ENCODE measurements at places on chromosomes 1 and 21.

- peak; percentile 22 for DNase-seq
These were observed 1.5 kb downstream of the SCNN1D start for GRCh38 chr1:1281533-1282321.

- no peak for DNase-seq
These were observed 10.9 kb downstream of the CNST start for GRCh38 chr1:246577082-246577719.

- DNase-seq = peak; percentile 75
These were observed 72.8 kb downstream of the PLEKHA6 start for GRCh38 chr1:204286831-204287421.

DNA sequence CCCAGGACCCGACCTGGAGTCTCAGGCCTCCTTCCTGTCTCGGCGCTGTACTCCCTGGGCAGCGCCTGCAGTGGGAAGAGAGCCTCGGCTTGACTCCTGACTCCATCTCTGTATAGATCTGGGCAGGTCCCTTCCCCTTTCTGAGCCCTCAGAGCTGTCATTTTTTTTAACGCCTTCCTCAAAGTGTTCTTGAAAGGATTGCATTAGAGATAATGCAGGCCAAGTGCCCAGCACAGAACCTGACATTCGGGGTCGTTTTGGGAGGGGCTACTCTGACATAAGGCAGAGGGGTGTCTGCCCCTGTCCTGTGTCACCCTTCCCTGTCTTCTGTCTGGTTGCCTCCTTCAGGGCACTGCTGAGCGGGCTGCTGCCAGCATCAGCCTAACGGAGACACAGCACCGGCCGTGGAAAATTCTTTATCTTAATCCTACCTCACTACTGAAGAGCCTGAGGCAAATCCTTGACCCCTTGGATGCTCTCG is 271.6 kb downstream of the TRABD2B start:
- DNase-seq = no peak

- DNase-seq = no peak
These were observed 49.7 kb downstream of the SLX9 start for GRCh38 chr21:44989537-44989886.

GRCh38 chr1:31880957-31881687 is 57.0 kb downstream of the PTP4A2 start:
- no peak for DNase-seq

- DNase-seq = peak; percentile 26
These were observed 129.8 kb downstream of the PBX1 start for GRCh38 chr1:164688791-164689190.

DNA sequence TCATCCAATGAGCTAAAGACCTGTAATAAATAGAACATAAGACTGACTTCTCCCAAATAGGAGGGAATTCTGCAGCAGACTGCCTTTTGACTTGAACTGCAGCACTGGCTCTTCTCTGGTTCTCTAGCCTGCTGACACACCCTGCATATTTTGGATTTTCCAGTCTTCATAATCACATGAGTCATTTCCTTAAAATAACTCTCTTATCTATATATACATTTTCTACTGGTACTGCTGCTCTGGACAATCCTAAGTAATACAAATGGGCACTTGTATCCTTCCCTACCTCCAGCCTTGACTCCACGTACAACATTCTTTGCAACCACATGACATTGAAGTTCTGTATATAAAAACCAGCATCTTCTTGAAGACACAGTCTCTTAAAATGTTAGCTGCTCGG is 429.4 kb upstream of the TMPRSS15 start:
- no peak for DNase-seq

- no peak for DNase-seq
These were observed 41.5 kb downstream of the CEP350 start for GRCh38 chr1:179996099-179996498.

DNA sequence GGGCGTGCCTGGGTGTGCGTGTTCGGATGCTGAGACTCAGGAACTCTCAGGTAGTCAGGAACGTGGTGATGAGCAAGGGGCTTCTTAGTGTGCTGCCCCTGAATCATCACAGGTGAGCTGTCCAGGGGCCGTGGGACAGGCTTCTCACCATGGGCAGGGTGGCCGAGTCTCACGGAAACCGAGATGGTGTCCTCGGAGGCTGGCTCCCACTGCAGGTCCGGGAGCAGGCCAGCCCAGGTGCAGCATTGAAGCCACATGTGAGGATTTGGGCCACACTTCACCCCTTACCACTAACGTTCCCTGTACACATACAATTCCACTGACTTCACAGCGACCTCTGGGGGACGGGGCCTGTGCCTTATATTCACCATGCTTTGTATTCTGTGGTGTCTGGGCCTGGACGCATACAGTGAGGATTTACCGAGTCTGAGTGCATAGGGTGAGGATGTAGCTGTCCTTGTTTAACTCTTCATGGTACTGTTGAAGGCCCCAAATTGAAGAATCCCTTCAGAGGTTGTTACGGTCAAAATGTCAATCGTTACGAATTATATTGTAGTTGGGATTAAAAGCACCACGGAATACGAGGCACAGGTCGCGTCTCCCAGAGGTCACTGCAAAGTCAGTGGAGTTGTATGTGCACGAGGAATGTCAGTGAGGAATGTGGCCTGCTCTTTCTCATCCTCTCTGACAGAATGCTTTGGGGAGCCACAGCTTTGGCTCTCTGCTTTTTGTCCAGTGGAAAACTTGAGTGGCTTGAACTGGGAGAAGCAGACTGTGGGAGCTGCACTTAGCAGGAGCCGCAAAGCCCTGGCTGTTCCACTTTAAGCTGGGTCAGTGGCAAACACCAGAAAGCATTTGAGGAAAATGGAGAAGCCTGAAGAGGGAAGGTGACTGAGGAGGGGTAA is 95.3 kb downstream of the MTR start:
- DNase-seq = no peak

- DNase-seq = no peak
These were observed 31.4 kb downstream of the GRIK3 start for GRCh38 chr1:37002898-37003297.

GRCh38 chr1:212401838-212402582 is 12.7 kb downstream of the PACC1 start:
- no peak for DNase-seq

GRCh38 chr1:60745484-60745883 is 336.9 kb upstream of the NFIA start:
- DNase-seq = peak; percentile 59

- no peak for DNase-seq
These were observed 248.0 kb upstream of the FOXD3 start for GRCh38 chr1:63074321-63074720.

DNA sequence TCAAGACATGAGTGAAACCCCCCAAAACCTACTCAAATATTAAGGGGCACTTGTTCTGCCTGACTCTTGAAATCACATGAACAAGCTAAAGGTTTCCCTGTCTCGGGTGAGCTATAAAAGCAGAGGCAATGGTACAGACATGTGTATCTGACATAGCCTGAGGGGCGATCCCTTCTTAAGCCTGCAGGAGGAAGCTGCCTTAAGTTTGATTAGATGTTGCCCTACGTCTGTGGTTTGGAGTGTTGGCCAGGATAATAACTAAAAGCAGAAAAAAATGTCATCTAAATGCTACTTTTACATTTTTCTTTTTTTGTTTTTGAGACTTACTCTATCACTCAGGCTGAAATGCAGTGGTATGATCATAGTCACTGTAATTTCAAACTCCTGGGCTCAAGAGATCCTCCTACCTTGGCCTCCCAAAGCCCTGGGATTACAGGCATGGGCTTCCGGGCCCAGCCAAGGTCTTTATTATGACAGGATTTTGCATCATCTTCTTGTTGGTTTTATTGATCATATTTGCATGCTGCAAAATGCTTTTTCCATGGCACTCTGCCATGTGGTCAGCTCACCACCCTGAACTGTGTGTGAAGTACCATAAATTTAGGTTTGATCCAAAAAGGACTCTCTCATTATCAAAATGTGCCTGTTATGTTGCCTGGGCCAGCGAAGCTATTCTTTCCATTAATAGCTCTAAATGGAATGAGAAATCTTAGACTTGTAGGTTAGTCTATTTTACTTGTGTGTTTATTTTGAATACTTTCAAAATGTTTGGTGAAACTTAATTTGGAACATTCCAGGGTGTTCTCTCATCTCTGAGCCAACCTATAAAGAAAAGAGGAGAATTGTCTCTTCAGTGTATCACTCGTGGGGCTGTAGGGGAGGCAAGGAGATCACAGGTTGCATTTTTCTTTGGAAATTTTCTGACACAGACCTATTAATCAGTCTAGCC is 15.0 kb upstream of the HMGN1 start:
- no peak for DNase-seq

DNA sequence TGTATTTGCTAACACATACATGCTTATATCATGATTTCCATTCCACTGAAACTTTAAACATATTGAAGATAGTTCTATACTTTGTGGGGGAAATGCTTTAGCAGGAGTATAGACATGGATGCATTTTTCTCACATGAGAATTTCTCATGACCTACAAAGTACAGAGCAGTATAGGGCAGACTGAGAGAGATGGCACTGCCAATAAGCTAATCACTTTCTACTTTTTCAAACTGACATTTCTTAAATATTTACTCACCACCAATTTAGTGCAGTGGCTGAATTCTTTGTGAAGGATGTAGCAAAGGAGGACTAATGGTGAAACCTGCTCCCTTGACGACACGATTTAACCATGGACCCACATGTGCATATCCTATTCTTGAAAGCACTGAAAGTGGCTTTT is 923.5 kb downstream of the ADGRL2 start:
- DNase-seq = no peak

DNA sequence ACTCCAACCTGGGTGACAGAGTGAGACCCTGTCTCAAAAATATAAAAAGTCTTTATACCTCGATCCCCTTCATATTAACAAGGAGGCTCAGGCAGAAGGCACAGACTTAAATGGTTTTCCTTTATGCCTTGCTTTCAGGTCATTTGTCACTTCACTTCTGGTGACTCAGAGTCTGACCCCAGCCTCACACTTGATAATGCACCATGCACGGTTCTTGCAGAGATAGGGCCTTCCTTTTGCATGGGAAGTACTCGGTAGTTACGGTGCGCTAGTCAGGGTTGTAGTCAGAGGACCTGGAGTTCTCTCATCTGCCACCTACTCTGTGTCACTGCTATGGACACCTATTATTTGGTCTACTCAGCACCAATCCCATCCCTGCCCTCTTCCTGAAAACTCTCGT is 43.6 kb upstream of the BMP8B start:
- no peak for DNase-seq

DNA sequence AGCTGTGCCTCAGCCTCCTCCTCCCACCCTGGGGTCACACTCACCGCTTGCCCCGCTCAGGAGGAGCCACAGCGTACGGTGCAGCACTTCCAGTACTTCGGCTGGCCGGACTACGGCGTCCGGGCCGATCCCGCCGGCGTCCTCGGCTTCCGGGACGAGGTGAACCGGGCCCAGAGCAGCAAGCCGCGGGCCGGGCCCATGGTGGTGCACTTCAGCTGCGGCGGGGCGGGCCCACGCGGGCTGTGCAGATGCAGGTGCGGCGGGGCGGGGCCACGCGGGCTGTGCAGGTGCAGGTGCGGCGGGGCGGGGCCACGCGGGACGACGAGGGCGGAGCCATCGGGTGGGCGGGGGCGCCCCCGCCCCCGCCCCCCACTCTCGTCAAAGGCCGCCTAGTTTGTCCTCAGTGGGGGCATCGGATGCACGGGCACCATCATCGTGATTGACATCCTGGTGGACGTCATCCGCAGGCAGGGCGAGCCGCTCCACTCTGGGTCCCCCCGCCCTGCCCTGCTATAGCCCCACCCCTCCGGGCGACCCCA is 5.5 kb downstream of the RNF223 start:
- DNase-seq = no peak

- DNase-seq = no peak
These were observed 119.8 kb upstream of the KCNJ6 start for GRCh38 chr21:38036016-38036415.

DNA sequence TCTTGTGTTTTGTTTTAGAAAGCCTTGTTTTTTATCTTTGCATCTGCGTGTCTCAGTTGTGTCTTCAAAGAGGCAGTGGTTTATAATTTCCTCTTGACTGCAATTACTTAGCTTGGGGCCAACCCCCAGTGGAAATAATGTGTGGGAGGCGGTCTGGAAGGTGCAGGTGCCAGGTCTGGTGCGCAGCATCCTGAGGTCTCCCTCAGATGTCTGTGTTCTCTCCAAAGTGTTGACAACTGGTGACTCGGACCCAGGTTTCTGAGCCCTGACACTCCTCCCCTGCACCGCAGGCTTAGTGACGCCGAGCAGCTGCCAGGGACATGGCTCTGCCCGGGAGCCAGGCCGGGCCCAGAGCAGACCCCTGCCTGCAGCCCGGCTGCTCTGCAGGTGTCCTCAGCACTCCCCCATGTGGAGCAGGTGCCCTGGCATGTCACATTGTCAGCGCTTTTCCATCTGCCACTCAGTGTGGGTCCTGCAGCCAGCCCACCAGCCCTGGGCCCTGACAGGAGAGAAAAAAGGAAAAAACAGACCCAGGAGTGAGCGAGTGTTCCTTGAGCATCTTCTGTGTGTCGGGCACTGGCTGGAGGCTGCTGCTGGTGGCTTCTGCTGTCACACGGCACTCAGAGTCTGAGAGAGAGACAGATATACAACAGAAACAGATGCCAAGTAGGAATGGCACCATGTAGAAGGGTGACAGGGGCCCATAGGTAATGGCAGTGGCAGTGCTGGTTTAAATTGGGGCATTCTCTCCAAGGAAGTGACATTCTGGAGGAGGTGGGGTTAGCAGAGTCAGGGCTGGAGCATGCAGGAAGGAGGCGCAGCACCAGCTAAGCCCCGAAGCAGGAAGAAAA is 24.8 kb upstream of the SELENON start:
- peak; percentile 39 for DNase-seq

DNA sequence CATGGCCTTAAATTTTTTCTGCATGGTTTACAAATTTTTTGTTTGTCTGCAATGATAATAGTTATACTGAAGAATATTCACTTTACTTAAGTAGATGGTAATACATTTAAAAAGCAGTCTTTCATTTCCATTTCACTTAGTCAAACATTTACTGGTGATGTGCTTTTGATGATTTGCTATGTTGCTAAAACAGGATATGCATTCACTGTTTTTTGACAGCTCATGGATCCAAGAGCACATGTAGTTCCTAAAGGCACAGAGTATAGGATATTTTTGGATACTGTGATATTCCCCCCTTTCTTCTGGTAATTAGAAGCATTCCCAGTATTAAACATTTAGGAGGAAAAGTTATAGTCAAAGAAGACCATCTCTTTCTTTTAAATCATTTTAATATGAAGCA is 45.9 kb downstream of the RAP1A start:
- no peak for DNase-seq

DNA sequence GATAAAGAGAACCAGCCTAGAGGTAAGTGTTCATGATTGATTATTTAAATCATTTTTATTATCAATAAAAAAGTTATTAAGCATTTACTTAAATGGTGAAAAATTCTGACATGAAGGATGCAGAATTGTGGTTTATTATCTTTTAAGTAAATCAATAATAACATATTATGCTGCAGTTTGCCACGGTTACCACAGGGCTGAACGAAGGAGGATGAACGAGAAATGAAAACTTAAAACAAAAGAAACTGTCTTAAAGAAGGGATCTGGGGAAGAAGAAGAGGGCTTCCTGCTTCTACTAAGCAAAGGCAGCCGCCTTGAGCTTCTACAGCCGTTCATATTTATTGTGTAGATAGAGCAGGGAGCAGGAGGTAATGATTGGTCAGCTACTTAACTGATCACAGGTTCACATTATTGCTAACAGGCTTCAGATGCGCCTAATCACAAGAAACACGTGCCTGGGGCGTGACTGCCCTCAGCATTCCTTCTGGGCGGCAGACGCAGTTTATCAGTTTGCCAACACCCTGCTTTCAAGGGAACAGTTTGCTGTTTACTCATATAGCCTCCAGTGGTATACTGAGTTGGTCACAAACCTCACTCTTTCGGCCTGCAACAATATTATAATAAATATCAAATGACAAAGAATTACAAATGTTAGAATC is 5.8 kb upstream of the FNBP1L start:
- DNase-seq = no peak

Data from NCI-H1092 treated with DMSO at 0.1 percent for 48 hours (cell line).